CD8-positive, alpha-beta memory T cell (primary cell): ENCODE measurements at places on chromosomes 7 and 10.

DNA sequence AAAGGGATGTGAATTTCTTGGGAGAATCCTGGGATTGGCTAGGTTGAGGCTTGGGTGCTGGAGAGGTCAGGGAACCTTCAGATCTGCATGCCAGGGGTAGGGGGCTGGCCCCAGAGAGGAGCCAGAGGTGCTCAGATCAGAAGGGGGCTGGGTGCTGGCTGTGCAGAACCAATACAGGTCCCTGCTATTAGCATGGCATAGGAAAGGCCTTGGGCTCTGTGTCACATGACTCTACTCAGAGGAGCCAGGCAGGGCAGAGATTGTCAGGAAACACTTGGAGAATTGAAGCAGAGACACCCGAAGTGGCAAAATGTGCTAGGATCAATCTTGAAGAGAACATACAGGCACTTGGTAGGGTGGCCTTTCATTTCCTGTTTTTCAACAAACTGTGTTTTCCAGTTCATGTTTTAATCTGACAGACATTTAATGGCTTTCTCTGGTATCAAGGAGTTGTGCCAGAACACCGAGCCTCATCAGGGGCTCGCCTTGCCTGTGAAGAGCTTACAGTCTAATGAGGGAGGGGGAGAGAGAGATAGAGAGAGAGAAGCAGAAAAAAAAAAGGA, 498.9 kb downstream of the RPS24 start:
- DNase-seq = no peak

DNA sequence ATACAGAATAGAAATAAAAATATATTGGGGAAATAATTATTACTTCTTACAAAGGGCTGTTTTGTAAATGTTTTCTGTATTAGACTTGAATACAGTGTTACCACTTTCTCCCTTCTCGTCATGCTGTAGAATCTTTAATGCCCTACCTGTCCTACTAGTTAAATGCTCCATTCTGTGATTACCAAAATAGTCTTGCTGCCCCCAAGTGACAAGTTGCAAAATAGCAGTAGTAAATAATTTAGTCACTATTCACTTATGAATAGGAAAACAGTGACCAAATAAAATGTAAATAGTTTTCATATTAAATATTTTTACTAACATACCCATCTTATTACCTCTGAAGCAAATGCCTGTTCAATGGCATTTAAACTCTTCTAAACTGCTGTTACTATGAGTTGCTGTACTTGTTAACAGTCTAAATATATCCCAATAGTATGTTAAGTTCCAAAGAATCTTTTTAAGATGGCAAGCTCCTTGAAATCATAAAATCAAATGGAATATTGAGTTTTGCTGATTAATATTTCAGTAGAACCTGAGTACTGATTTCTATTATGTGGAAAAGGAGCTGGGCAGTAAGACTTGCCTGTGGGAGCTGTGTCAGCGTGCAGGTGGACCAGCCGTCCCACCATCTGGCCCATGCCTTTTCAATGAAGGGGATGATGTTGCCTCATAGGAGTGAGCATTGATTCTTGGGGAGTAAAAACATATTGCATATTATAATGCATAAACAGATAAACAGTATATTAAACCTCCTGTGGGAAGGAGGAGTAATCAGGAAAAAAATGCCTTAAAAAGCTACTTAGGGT, 18.1 kb upstream of the OIT3 start:
- peak; percentile 4 for DNase-seq

DNA sequence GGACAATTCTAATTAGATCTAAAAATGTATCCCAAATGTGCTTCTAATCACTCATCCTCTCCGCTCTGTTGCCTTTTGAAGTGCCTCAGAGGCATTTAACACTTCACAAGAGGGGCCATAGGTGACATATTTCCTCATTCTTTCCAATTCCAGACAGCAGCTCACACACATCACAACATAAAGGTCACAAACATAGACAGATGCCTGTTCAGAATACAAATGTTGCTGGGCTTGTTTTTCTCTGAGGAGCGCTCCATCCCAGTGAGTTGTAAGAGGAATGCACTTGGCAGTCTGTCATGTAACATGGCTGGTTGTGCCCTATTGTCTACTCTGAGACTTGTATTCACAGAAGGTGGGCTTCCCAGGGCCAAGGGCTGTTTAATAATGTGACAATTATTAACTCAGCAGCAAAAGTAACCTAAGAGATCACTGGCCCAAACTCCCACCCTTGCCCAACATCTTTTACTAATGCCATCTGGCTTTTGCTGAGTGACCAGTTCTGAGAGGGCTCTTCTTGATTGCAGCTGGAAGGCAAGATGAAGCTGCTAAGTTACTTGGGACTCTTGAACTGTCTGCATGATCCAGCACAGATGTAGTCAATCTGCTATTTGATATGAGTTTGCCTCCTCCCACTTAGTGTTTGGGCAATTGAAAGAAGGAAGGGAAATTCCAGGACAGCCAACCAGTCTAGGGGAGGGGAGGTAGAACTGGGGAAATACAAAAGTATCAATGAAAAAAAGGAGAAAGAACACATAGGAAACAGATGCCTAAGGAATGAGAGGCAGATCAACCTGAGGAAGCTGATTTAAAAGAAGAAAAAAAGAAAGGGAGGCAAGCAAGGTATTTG, 13.6 kb downstream of the PON2 start:
- DNase-seq = no peak

DNA sequence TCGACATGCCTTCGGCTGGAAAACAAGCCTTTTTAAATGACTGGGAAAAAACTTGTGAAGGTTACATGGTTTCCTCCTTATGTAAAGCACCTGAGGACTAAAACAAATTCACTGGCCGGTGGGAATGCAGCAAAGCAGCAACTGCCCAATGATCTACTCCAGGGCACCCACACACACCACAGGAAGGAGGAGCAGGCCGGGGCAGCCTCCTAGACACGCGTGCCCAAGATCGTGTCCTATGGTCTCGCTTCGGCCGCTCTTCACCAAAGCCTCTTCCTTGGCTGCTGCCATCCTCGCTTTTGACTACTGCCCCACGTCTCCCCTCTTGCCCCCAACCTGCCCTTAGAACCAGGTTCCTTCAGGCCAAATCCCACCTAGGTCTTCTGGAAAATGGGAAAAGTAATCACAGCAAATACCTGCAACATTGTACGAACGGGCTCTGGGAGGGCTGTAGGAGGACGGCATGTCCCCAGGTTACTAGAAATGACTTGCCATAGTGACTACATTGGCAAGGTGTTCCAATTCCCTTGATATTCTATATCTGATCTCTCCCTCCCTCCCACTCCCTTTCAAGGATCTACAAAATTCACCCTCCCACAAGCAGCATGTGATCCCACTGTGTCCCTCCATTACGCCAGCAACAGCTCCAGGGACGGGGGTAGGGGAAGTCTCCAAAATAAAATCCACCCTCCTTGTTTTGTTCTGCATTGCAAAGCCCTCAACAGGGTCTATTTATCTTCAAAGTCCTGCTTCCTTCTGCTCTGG, 84.9 kb downstream of the RNF216 start:
- DNase-seq = no peak

GRCh38 chr10:19929506-19930140, 113.4 kb downstream of the PLXDC2 start:
- no peak for DNase-seq

DNA sequence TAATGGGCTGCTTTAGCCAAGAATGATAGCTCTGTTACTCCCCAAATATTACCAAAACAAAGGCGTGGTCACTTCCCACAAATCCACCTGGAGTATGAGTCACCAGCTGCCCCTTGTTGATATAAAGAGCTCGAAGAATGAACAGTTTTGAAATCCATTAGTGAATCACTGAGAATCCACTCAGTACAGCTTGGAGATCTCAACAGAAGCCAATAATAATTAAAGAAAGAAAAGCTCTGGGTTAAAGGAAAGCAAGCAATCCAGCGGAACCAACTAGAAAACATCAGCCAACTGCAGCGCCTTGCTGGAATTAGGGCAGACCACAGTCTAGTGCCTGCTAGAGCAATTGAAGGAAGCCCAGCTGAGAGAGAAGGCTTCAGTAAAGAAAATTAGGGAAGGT, 576.0 kb upstream of the C7orf33 start:
- no peak for DNase-seq

- no peak for DNase-seq
Measured at GRCh38 chr10:131786756-131787605, 113.8 kb upstream of the PPP2R2D start.

- no peak for DNase-seq
Measured at GRCh38 chr10:20714518-20714917, 182.6 kb downstream of the NEBL start.

GRCh38 chr10:71963351-71964097, 671 bp upstream of the CHST3 start:
- no peak for DNase-seq

DNA sequence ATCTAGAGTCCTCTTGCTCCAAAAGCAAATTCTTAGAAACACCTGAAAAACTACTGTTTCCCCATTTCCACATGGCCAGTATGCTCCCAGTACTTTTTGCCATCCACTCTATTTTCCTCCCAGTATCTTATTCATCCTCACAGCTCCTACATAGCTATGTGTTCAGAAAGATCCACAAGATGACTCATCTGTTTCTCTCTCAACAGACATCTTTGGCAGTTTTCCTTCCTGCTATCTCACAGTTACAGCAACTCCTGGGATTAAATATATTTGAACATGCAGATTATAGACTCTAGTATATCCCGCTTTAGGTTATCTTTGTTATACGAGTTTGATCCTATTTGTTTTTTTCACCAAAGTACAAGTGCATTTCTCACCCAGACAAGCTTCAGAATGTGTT, 675.6 kb upstream of the POT1 start:
- no peak for DNase-seq

DNA sequence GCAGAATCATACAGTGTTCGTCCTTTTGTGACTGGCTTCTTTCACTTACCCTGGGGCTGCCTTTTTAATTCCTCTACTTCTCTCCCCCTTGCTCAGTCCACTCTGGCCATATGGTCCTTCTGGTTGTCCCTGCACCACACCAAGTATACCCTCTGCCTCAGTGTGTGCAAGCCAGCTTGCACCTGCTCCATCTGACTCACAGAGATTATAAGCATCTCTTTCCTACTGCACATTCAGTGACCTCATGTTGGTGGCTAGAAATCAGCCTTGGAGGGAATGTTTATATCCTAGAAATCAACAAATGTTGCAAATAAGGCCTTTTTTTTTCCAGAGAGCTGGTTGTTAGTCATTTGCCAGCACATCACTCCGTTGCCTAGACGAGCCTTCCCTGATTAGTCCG, 67.5 kb upstream of the C10orf90 start:
- no peak for DNase-seq

DNA sequence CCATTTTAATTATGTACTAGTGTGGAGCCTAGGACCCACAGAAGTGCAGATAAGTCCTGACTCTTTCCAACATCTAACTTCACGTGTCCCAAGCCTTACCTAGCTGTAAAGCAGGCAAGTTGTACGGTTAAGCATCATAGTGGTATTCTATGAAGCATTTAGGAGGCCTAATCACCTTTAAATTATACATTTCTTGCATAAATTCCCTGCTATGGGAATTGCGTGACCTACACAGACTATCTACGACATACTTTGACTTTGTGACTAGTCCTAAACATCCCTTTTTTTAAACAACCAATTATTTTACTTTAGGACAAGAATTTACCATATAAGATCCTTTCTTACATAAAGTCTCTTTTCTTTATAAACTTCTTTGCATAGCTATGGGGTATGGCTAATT, 37.7 kb upstream of the LRGUK start:
- DNase-seq = no peak

- no peak for DNase-seq
Measured at GRCh38 chr7:151689196-151689971, 169.7 kb upstream of the RHEB start.

DNA sequence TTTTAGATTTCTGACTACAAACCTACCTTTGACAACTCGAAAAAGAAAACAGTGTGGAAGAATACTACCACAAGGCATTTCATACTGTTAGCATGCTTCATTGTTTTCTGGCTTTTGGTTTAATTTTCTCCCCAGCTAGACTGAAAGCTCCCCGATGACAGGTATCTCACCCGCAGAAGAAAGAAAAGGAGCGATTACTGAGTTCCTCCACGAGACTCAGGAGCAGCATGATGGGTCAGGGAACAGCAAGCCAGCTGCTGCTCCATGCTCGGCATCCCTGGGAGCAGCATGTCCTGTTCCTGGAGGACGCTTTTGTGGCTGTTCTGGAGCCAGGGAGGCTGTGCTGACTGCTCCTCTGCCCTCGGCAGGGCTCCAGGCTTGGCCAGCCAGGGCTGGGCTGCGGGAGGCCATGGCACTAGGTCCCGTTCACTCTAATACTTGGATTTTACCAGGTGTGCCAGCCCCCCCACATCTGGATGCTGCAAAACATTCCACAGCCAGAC, 133.4 kb downstream of the PRKAG2 start:
- DNase-seq = no peak

DNA sequence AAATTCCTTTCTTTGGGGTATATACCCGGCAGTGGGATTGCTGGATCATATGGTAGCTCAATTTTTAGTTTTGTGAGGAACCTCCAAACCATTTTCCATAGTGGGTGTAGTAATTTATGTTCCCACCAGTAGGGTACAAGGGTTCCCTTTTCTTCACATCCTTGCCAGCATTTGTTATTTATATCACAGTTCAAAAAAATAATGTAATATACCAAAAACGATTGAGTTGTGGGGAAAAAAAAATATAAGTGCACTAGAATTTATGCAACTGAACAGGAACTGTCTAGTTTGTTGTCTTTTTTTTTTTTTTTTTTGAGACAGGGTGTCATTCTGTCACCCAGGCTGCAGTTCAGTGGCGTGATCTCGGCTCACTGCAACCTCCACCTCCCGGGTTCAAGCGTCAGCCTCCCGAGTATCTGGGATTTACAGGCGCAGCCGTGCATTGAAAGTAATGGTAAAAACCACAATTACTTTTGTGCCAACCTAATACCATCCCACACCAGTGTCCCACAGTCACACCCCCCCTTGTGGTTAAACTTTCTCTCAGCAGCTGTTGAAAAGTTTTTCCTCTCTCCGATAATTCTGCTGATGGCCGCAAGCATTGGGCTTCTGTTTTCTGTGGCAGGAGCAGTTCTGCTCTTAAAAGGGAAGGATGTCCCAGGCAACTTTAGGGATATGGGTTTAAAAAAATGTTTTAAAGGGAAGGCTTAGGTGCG, 6.8 kb upstream of the LAT2 start:
- DNase-seq = no peak

DNA sequence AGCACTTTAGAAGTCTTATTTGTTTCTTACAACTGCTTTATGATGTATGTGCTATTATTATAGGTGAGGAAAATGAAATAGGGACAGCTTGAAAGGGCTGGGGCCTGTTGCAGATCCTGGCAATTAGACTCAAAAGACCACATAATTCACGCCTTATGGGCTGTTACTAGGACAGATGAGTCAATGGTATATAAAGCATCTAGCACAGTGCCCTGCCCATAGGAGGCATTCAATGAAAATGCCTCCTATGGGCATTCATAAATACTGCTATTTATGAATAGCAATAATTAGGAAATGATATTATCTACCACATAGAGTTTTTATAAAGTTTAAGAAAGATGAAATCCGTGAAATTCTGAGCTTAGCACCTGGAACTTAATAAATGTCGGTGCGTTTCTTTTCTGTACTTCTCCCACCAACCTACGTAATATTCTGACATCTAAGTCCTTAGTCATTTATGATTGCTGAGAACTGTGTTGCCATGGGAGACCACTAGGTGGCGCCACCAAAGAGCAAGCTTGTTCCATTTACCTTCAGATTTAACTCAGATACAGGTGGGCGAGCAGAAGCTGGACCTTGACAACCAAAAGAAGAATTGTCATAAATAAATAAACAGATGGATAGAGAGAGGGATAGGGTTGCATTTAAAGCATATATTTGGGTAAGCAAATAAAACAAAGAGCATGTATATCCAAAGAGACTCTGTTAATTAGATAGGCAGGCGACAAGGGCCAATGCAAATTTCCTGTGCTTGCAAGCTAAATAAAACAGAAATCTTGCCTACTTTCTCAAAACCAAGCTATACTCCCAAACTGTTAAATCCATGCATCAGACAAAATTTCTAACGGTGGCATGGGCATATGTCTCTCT, 699.9 kb downstream of the INHBA start:
- DNase-seq = no peak
